ENCODE measurements at places on chromosomes 1 and 21. TPM values are rescaled to one million over a fixed set of nuclear protein-coding genes. Genes with fewer than 3 reads are reported as not detected.

DNA sequence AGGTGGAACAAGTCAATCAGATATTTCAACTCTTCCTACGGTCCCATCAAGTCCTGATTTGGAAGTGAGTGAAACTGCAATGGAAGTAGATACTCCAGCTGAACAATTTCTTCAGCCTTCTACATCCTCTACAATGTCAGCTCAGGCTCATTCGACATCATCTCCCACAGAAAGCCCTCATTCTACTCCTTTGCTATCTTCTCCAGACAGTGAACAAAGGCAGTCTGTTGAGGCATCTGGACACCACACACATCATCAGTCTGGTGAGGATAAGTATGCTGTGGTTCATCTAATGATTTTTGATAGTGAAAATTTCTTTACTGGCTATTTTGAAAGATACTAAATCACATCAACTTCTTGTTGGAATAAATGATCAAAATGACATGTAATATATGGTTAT lies 67.7 kb upstream of the MPC2 start:
- H3K27me3 ChIP-seq = no peaks in the 10 kb centered on the region
- H3K4me1 ChIP-seq = no peaks in the 10 kb centered on the region
- H3K4me3 ChIP-seq = no peak overlapping the region
- peaks cover 12% of the 10 kb centered on the region for H3K36me3 ChIP-seq
- H3K27ac ChIP-seq = no peak overlapping the region
- no peak for DNase-seq

The VANGL1 gene
- 22.4 TPM for total RNA-seq

The TMCC2 gene
- total RNA-seq = 10.3 TPM

The SIM2 gene
- 0.11 TPM for total RNA-seq

GRCh38 chr1:183273300-183273699 lies 87.2 kb downstream of the LAMC2 start:
- no peak for DNase-seq
- H3K27me3 ChIP-seq = no peaks in the 10 kb centered on the region
- peaks cover 49% of the 10 kb centered on the region for H3K4me1 ChIP-seq
- peak overlapping the region; percentile 89 for H3K27ac ChIP-seq
- no peaks in the 10 kb centered on the region for H3K36me3 ChIP-seq
- no peak overlapping the region for H3K4me3 ChIP-seq

DNA sequence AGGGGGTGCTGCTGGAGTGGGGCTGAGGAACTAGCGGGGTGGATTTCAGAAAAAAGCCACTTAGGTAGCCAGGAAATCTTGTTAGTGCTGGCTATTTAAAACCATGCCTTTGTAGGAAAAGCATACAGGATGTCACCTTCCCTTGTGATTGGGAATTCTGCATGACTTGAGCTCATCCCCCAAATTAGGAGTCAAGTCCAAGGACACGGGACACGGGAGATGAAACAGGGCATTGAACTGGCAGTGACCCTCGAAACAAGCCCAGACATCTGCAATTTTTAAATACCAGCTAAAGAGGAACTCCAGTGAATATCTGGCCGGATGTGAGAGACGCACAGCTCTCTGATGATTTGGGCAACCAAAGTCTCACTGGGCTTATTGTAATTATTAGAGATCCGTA lies 32.8 kb downstream of the C2CD2 start:
- H3K4me3 ChIP-seq = no peak overlapping the region
- H3K27me3 ChIP-seq = no peaks in the 10 kb centered on the region
- DNase-seq = no peak
- peaks cover 6% of the 10 kb centered on the region for H3K4me1 ChIP-seq
- no peak overlapping the region for H3K27ac ChIP-seq

The TSSK3 gene
- total RNA-seq = not detected

The LRRC8B gene
- total RNA-seq = 2.6 TPM

- H3K4me3 ChIP-seq = no peak overlapping the region
- H3K4me1 ChIP-seq = no peaks in the 10 kb centered on the region
- no peaks in the 10 kb centered on the region for H3K36me3 ChIP-seq
These were observed 14.3 kb upstream of the C1orf174 start for GRCh38 chr1:3914331-3914851.

The FMO5 gene
- 1.5 TPM for total RNA-seq

DNA sequence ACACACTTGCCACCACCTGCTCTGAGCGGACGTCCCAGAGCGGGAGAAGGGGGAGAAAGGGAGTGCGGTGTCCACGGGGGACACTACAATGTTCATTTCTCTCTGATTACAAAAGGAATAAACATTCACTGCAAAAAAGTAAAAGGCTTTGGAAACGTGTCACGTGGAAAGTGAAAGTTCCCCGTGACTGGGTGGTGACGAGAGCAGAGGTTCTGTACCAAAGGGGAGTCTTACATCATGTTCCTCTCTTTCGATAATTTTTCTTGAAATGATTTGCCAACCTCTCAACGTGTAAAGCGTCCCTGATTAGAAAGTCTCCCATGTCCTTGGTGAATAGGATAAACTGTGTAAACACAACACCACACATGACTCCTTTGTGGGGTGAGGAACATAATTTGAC lies 22.0 kb upstream of the PRDM15 start:
- no peak for DNase-seq
- H3K36me3 ChIP-seq = peaks cover 26% of the 10 kb centered on the region
- H3K4me1 ChIP-seq = no peaks in the 10 kb centered on the region
- H3K27me3 ChIP-seq = no peaks in the 10 kb centered on the region
- H3K4me3 ChIP-seq = no peak overlapping the region

- no peak for DNase-seq
- H3K4me1 ChIP-seq = peaks cover 4% of the 10 kb centered on the region
- no peaks in the 10 kb centered on the region for H3K27me3 ChIP-seq
These were observed 22.5 kb upstream of the ZNF648 start for GRCh38 chr1:182083851-182084486.

- no peaks in the 10 kb centered on the region for H3K36me3 ChIP-seq
- no peak for DNase-seq
- H3K27me3 ChIP-seq = no peaks in the 10 kb centered on the region
These were observed 123.8 kb upstream of the LMO4 start for GRCh38 chr1:87204921-87205320.

The OR2G6 gene
- not detected for total RNA-seq

DNA sequence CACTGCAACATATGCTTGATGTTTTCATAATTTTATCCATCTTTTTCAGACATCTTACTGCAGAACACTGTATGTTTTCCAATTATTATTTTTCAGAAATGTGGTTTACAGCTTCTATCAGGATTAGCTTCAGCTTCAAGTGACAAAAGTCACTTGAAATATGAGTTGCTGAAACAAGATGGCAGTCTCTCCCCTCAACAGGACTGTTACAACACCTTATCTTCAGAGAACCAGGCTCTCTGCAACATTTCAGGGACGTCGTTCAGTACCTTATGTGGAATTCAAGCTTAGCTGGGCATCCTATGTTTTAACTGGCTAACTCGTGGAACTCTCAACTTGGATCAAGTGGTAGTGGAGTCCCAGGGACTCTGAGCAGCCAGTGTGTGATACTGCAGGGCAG lies 2.0 kb upstream of the UBE2G2 start:
- no peak for DNase-seq
- H3K27me3 ChIP-seq = no peaks in the 10 kb centered on the region
- no peak overlapping the region for H3K4me3 ChIP-seq
- peaks cover 85% of the 10 kb centered on the region for H3K36me3 ChIP-seq
- H3K27ac ChIP-seq = no peak overlapping the region

- H3K4me1 ChIP-seq = no peaks in the 10 kb centered on the region
- H3K27me3 ChIP-seq = no peaks in the 10 kb centered on the region
- H3K4me3 ChIP-seq = no peak overlapping the region
- no peak overlapping the region for H3K27ac ChIP-seq
These were observed 79.6 kb downstream of the PIK3CD start for GRCh38 chr1:9731051-9731537.

GRCh38 chr1:90706437-90707362 lies 10.4 kb downstream of the BARHL2 start:
- DNase-seq = no peak
- H3K4me1 ChIP-seq = no peaks in the 10 kb centered on the region
- H3K27me3 ChIP-seq = peaks cover 68% of the 10 kb centered on the region
- H3K4me3 ChIP-seq = no peak overlapping the region

- H3K27me3 ChIP-seq = no peaks in the 10 kb centered on the region
- no peak for DNase-seq
- no peak overlapping the region for H3K27ac ChIP-seq
- peaks cover 6% of the 10 kb centered on the region for H3K4me1 ChIP-seq
- no peak overlapping the region for H3K4me3 ChIP-seq
These were observed 110.9 kb upstream of the IFFO2 start for GRCh38 chr1:19067182-19067911.

GRCh38 chr1:2948001-2948750 lies 73.1 kb upstream of the ACTRT2 start:
- DNase-seq = no peak
- H3K4me3 ChIP-seq = no peak overlapping the region
- no peaks in the 10 kb centered on the region for H3K27me3 ChIP-seq
- H3K4me1 ChIP-seq = no peaks in the 10 kb centered on the region
- H3K27ac ChIP-seq = no peak overlapping the region

DNA sequence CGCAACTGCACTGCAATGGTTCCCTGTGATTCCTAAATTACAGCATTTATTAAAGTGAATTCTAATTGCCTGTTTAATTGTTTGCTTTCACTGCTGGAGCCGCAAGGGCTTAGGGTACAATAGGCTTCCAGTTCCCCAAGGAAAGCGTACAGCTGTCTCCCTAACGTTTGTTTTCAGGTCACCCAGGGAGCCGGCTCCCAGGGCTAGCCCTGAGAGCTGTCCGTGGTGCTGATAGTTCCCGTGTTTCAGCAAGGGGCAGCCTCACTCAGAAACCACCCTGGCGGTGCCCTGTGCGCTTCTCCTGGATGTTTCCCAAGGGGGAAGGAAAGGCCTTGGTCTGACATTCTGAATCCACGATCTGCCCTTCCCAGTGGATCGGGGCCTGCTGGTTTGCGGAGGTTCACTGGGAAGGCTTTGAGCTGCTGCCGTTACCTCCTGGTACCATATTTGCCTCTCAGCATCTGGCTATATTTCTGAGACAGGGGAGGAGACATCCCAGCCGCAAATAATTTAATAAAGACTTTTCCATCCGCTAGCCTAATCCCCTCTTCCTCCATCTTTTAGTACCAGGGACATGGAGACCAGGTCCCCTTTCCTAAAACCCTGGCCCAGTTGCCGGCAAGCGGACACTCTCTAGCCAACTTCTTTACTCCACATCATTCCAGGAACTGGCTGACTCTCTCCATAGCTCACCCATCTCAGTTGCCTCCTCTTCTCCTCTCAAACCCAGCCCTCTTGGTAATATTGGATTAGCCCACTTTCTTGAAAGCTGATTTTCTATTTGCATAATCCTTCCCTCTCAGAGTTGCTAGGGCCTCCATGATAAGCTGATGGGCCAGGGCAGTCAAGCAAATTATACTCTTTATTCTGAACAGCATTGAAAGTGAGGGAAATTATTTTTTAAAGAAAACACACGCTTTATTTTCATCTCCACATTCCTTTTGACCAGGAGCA lies 149.0 kb downstream of the IGSF21 start:
- H3K27me3 ChIP-seq = no peaks in the 10 kb centered on the region
- DNase-seq = peak; percentile 51
- no peaks in the 10 kb centered on the region for H3K36me3 ChIP-seq
- H3K4me1 ChIP-seq = no peaks in the 10 kb centered on the region
- no peak overlapping the region for H3K27ac ChIP-seq

GRCh38 chr1:182069028-182069466 lies 7.5 kb upstream of the ZNF648 start:
- no peak for DNase-seq
- H3K36me3 ChIP-seq = no peaks in the 10 kb centered on the region
- H3K4me1 ChIP-seq = no peaks in the 10 kb centered on the region
- no peak overlapping the region for H3K27ac ChIP-seq

- no peaks in the 10 kb centered on the region for H3K4me1 ChIP-seq
- no peak for DNase-seq
- no peaks in the 10 kb centered on the region for H3K27me3 ChIP-seq
- no peak overlapping the region for H3K4me3 ChIP-seq
- no peak overlapping the region for H3K27ac ChIP-seq
- H3K36me3 ChIP-seq = no peaks in the 10 kb centered on the region
These were observed 442.6 kb upstream of the PRMT6 start for GRCh38 chr1:106613861-106614260.

DNA sequence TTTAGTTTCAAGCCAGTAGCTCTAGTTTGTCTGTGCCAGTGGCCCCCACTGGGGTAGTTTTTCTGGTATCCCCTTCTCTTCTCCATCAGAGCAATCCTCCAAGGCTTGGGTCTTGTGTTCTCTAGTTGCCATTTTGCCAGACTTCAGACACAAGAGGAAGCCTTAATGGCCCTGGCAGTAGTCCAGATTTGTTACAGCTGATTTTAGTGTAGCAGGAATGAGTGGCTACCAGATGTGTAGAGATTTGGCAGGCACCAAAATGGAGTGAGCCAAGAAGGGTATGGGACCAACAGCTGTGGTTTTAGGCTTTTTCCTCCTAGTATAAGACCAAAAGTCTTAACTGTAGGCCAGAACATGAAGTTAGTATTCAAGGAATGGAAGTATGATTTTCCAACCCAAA lies 56.8 kb downstream of the ACP6 start:
- DNase-seq = no peak
- no peaks in the 10 kb centered on the region for H3K27me3 ChIP-seq
- H3K27ac ChIP-seq = no peak overlapping the region
- no peaks in the 10 kb centered on the region for H3K4me1 ChIP-seq
- H3K4me3 ChIP-seq = no peak overlapping the region

GRCh38 chr1:238406098-238406860 lies 515.6 kb upstream of the ZP4 start:
- H3K27ac ChIP-seq = no peak overlapping the region
- H3K4me3 ChIP-seq = no peak overlapping the region
- no peaks in the 10 kb centered on the region for H3K36me3 ChIP-seq
- no peaks in the 10 kb centered on the region for H3K4me1 ChIP-seq

The COL18A1 gene
- 55.9 TPM for total RNA-seq

DNA sequence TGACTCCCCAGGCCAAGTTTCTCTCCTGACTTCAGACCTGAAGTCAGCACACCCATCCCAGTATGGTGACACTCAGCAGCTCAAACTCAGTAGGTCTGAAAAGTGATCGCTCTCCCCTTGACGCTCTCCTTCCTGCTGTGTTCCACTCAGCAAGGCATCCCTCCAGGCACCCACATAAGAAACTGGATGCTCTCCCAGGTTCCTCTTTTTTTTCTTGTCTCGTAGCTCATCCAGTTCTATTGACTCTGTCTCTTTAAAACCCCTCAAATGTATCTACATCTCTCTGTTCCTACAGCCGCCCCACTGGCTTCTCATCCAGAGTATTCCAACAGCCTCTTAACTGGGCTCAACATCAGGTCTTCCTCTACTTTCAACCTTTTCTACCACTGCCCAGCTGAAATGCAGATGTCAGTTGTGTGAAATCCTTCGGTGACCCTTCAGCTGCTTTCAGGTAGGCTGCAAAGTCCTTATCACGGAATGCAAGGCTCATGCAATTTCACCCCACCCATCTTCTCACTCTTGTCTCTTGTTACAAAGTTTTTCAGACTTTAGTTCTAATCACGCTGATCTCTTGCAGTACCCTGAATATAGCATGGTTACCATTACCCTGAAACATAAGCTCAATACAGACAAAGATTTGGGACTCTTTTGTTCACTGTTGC lies 286.2 kb upstream of the POU3F1 start:
- no peaks in the 10 kb centered on the region for H3K27me3 ChIP-seq
- H3K4me3 ChIP-seq = no peak overlapping the region
- H3K27ac ChIP-seq = no peak overlapping the region
- H3K4me1 ChIP-seq = no peaks in the 10 kb centered on the region
- no peak for DNase-seq

Measured in SJSA1 (cell line).